ENCODE measurements at places on chromosomes 6 and 20.
A peak's percentile ranks its signal among the peaks of the same experiment; 100 is the strongest.

DNA sequence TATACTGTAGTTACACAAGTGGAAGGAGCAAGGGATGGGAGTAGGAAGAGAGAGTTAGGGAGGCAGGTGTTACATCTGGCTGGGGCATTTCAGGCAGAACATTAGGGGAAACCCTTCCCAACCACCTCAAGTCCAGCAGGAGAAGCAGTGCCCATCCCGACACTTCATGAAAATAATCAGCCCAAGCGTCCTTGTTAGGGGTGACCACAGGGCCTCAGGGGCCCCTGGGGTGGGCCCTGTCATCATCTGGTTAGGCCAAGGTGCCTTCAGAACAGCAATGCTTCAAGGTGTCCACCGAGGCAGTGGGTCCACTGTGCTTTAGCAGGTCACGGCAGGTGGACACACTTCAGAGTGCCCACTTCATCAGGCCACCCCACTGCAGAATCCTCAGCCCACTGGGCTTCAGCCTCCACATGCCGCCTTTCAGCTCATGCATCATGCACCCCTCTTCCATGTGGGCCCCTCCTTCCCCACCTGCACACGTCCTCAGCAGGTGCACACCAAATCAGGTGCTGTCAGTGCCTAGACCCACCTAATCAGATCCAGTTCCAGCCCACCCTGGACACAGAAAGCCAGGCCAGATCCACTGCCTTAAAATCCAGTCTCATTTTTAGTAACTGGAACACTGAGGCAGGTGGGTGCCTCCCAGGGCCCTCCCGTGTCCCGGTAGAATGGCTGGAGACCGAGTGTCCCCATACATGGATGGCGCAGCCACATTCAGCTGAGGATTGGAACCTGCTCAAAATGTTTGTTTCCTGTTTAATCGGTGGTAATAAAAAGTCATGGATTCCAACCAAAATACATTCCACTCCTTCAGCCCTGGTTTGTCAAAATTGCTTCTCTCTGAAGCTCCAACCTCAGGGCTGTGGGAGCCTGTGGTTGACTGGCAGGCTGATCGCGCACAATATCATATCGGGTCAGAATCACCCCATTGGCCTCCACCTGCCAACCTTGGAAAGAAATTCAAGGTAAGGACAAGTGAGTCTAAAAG, 99.5 kb downstream of the ANKRD60 start:
- no peak for DNase-seq

GRCh38 chr20:25288291-25289181, 40.7 kb downstream of the PYGB start:
- DNase-seq, result no peak

- no peak for DNase-seq
Observed at GRCh38 chr6:85291326-85291725, 158.6 kb upstream of the NT5E start.

- DNase-seq, result no peak
Observed at GRCh38 chr6:122589115-122589514, 21.1 kb upstream of the PKIB start.

- DNase-seq, result no peak
Observed at GRCh38 chr6:157880534-157880933, 57.5 kb downstream of the SNX9 start.

GRCh38 chr20:62300319-62300718, 2.5 kb upstream of the ADRM1 start:
- DNase-seq, result no peak

- no peak for DNase-seq
Observed at GRCh38 chr6:31898383-31899011, 999 bp upstream of the EHMT2 start.

- no peak for DNase-seq
Observed at GRCh38 chr6:147117011-147117410, 87.2 kb upstream of the STXBP5 start.

- DNase-seq, result peak; percentile 25
Observed at GRCh38 chr20:32626859-32627636, 41.9 kb upstream of the NOL4L start.

GRCh38 chr6:37507077-37507476, 7.4 kb upstream of the CCDC167 start:
- DNase-seq, result no peak

All from NCI-H446 (cell line).